Stimulated activated CD8-positive, alpha-beta memory T cell treated with anti-CD3 and anti-CD28 coated beads, Interleukin-4, amount 100 ng/mL, for 4 hours (primary cell): ENCODE measurements at places on chromosomes 2 and 18.

DNA sequence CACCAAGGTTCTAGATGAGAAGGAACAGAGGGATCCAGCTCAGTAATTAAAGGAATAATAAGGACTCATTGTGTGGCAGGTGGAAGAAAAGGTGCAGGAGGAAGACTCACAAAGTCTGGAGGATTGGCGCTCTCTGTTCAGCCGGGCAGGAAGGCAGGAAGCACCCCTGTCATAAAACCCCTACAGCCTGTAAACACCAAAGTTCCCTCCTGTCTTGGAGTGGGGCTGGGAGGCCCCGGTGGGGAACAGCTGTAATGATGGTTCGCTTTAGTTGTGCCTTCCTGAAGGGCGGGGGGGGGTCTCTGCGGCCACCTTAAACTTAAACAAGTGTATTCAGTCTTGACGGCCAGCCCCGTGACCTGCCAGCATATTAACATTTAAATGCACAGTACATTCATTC is 84.3 kb downstream of the GBX2 start:
- DNase-seq: no peak

DNA sequence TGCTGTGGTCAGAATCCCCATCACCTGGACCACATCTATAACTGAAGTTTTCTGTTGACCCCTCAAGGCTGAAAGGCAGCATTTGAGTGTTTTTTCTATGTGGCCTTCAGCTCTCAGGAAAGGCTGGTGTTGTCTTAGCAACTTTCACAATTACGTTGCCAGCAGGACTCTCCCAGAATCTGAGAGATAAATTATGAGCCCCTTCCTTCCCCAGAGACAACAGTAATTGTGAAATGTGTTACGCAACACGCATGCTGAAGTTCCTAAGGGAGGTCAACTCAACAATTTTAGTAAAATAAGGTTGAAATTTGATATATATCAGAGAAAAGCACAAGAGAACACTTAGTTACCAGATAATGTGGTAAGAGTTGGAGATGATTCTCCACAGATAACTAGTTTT is 216.5 kb upstream of the SLC8A1 start:
- DNase-seq: no peak

GRCh38 chr2:238919307-238919706 is 71.4 kb downstream of the TWIST2 start:
- no peak for DNase-seq

DNA sequence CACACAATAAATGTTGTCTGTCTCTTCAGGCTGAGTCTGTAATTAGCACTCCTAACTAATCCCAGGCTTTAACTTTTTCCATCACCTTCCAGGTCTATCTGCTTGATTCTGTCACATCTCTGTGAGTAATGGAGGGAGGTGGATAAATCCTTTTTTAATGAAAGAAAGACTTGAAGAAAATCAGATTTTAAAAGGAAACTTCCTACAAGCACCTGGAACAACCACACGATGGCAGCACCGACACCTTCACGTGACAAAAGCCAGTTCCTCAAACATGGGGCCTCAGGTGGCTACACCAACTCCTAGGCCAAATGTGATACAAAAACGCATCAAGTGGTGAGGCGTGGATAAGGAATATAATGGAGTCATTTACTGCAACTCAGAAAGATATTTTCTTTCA is 41.8 kb downstream of the TGFBRAP1 start:
- no peak for DNase-seq

- no peak for DNase-seq
These were observed 24.7 kb downstream of the MDH1 start for GRCh38 chr2:63613391-63613901.

DNA sequence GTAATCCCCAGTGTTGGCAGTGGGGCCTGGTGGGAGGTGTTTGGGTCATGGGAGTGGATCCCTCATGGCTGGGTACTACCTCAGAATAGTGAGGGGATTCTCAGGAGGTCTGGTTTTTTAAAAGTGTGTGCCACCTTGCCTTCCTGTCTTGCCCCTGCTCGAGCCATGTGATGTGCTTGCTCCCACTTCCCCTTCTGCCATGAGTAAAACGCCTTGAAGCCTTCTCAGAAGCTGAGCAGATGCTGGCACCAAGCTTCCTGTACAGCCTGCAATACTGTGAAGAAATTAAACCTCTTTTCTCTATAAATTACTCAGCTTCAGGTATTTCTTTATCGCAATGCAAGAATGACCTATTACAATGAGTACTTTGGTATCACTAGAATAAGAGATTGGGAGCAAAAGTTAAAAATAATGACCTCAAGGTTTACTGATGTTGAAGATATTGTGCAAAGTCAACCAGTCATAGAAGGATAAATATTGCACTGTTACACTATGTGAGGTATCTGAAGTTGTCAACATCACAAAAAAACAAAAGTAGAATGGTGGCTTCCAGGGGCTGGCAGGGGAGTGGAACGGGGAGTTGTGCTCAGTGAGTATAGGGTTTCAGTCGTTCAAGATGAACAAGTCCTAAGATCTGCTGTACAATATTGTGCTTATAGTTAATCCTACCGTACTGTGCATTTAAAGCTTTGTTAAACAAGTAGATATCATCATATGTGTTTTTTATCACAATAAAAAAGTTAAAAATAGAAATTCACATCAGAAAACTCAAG is 938.3 kb upstream of the CNTNAP5 start:
- no peak for DNase-seq

DNA sequence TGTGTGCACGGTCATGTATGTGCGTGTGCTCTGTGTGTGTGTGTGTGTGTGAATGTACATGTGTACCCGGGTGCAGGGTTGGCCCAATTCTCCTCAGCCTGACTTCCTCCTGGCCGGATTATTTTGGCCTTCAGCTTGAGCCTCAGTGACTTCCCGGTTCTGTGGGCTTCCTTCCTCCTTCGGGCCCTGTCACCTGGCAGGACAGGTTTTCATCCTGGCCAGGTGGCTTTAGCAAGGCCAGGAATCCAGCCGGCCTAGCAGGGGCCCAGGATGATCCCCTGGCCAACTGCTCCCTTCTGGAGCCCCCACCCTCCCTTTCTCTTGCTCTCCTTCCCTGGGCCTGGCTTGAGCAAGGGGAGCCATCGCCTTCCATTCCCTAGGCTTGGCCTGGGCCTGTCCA is 140.5 kb downstream of the INHBB start:
- no peak for DNase-seq

GRCh38 chr18:6781142-6781714 is 51.7 kb downstream of the ARHGAP28 start:
- DNase-seq: no peak

DNA sequence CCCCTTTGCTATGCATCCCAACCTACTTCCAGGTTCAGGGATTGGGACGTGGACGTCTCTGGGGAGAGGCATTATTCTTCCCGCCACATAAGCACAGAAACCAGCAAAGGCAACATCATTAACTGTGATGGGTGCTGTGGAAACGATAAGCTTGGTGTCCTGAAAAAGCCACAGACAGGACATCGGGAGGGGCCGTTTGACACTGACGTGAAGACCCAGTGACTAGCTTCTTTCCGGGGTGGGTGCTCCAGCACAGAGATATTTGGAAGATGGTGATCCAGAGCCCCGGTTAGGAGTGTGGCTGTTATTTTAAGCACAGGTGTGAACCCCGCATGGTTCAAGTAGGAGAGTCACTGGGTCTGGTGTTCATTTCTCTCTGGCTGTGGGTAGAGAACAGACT is 163.8 kb upstream of the HDAC4 start:
- no peak for DNase-seq

DNA sequence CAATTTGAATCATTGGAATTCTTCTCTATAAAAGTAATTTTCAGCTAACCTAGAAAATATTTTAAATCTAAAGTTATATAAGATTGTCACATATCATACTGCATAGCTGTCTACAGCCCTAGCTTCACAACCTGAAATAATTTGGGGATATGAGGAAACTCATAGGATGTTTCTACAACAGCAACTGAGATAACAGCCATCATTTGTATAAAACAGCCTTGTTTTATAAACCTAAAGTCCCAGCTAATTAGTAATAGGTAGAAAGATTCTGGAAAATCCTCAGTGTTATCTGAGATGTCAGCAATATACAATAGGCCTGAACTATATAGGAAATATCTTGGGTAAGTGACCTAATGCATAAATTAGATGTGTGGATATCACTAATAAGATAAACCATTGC is 47.6 kb upstream of the TSPYL6 start:
- no peak for DNase-seq

- no peak for DNase-seq
These were observed 680.7 kb downstream of the NR4A2 start for GRCh38 chr2:155651851-155652250.

DNA sequence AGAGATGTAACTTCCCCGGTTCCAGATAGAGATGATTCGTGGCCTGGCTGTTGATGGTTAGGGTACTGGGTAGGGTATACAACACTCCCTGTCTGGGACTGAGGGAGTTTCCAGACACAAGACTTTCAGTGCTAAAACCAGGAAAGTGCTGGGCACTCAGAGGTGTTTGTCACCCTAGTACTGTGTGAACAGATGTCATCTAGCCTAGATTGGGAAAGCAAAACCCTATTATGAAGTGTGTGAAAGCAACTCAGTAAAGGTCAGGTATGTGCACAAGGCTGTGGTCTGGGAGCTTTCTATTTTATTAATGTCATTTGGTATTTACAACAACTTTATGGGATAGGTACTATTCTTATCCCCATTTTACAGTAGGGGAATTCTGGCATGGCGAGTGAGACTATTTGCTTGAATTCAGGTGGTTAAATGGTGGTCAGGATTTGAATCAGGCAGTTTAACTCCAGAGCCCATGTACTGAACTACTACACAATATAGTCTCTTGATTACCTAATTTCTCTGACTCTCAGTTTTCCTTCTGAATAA is 2.6 kb downstream of the BZW1 start:
- DNase-seq: no peak

DNA sequence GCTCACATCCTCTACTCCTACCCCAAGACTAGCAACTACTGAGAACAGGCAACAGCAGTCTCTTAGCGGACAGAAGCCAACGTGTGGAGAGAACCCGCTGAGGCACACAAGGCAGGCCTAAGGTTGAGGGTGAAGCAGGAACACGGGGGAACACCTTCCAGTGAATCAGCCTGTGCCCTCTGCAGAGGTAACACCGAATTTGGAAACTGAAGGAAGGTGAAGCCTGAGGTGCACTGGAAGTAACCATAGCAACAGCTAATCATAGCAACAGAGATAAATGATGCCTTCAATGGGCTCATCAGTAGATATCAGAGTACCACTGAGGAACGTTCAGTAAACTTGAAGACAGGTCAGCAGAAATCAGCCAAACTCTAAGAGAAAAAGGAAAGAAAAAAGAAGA is 43.3 kb downstream of the OSBPL1A start:
- DNase-seq: no peak

GRCh38 chr2:201208563-201209252 is 25.8 kb downstream of the CASP10 start:
- DNase-seq: no peak

DNA sequence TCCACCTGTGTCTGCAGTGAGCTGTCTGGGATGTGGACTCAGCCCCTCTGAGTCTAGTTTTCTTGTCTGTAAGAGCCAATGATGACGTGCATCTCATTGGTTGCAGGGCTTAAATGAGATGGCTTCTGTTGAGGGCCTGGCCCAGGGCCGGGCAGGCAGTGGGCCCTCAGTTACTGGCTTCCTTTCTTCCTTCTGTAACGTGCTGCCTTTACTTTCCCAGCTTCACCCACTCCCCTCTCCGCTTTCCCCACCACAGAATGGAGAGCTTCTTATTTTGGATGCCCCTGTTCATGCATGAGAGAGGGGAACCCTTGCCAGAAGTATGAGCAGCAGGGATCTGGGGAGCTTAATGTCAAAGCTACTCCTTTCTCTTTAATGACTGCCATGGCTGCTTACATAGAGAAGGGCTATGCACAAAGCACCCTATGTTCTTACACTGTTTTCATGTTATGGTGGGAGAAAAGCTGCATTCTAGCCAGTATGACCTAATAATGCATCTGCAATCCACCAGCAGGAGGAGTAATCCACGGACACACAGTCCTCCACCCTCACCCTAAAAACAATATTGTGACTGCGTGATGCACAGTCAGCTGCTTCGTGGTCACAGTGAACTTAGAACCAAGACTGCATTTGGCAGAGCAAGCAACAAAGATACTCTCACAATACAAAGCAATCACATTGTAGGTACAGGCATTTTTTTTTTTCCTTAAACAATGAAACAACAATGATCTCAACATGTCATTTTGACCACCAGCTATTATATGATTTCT is 37.2 kb downstream of the CREG2 start:
- DNase-seq: no peak

- no peak for DNase-seq
These were observed 1012.1 kb downstream of the TMEM182 start for GRCh38 chr2:103773884-103774283.

DNA sequence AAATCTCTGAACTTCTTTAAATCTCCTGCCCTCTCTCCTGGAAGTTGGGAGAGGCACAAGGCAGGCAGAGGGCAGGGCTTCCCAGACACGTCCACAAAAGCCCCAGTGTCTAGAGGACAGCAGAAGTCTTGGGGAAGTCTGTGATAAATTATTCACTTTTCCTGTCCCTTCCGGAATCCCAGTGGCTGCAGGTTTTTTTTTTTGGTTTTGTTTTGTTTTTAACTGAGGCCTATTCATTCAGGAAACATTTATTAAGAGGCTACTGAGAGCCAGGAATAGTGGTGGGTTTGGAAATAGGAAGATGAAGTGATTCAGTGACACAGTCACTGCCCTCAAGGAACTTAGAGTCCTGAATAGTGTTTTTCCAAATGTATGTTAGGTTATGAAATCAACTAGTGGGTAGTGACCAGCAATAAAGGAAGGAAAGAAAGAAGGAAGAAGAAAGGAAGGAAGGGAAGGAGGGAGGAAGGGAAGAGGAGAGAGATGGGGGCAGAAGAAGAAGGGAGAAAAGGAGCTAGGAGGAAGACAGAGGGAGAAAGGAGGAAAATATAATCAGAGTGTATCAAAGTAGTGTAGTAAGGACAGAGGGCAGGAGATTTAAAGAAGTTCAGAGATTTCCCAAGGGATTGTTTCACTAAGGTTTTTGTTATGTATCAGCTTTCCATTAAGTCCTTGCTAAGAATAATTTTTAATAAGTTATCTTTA is 98.9 kb upstream of the ZFP36L2 start:
- DNase-seq: no peak

- DNase-seq: no peak
These were observed 202.1 kb downstream of the CDCA7 start for GRCh38 chr2:173556816-173557215.

DNA sequence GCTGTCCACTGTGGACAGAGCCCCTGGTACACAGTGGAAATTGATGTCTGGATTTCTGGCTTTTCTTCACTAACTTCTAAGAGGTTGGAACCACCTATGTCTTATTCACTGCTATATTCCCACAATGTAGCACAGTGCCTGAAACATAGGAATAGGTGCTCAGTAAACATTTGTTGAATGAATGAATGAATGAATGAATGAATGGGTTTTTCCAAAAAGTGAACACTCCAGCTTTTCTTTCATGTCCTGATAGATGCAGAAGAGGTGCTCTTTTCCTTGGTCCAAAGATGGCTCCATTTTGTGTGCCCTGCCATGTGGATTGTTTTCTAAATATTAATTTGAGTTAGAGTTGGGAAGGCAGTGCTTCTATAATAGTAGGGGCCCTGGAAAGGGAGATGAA is 124.1 kb downstream of the SP3 start:
- no peak for DNase-seq

- no peak for DNase-seq
These were observed 2.3 kb upstream of the MAB21L4 start for GRCh38 chr2:240898108-240898730.
